Right lobe of liver (tissue), 6 donors: ENCODE measurements at places on chromosomes 12 and 14.
A peak's percentile ranks its signal among the peaks of the same experiment; 100 is the strongest.

DNA sequence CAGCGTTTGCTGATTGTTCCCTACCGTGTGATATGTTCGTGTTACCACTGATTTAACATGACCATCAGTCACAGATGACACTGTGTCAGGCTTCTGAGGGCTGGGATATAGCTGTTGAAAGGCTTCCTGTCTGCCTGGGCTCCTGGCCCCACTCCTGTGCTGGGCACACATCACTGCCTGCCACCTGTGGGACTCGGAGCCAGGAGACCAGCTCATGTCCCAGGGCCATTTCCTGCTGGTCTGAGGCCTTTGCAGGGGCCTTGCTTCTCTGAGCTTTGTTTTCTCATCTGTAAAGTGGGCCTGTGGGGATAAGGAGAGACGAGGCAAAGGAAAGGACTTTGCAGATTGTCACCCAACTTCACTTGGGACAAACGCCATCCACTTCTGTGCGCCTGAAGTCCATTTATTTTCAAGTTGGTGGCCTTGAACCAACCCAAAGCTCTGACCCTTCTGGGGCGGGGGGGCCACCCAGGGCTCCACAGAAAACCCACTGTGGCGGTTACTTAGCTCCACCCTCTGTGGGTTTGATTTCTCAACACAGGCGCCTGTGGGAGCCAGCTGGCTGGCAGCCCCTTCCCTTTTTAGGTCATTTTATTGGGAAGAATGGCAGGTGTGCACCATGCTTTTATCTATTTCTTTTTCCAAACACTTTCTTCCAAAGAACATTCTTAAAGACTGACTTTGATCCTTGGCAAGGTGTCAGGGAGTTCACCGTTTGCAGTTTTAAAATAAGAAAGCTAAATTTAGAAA, 54.1 kb downstream of the BEGAIN start:
- DNase-seq: peak; percentile 66

DNA sequence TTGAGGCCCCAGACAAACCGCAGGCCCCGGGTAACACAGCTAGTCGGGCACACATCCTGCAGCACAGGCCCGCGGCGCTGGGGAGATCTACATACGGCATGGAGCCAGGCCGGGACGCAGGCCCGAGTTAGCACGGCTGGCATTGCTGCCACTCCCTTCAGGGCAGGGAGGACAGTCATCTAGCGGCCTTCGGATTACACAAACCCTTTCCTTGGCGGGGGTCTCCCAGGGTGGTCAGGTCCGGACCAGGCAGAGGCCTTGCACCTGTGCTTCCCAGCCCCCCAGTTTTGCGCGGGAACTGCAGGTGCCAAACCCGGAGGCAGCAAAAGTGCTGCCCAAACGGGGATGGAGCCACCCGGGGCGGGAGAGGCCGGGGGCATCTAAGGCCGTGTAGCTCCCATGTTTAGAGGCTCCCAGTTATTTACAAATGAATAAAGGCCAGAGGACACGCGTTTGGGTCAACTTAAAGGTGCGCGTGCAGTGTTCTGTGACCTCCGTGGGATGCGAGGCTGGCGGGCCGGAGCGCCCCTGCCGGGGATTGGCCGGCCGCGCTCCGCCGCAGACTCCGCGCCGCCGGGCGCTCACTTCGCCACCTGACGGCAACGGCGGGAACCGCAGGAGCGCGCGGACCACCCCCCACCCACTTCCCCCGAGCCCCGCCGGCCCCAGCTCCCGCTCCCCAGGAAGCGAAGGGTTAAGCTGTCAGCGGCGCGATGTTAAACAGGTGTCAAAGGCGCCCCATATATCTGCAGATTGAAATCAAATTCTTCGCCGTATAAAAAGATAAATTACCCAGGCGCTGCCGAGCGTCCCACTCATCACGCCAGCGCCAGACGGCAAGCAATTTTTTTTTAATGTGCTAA, 18.1 kb downstream of the VSX2 start:
- no peak for DNase-seq

GRCh38 chr14:72753044-72753710, 140.7 kb downstream of the DPF3 start:
- DNase-seq: no peak

GRCh38 chr12:56193025-56193578, 3.8 kb upstream of the SMARCC2 start:
- DNase-seq: peak; percentile 46

- no peak for DNase-seq
Observed at GRCh38 chr12:10771132-10771733, 31.2 kb downstream of the TAS2R7 start.

GRCh38 chr12:109461846-109462756, 15.0 kb downstream of the KCTD10 start:
- peak; percentile 48 for DNase-seq

DNA sequence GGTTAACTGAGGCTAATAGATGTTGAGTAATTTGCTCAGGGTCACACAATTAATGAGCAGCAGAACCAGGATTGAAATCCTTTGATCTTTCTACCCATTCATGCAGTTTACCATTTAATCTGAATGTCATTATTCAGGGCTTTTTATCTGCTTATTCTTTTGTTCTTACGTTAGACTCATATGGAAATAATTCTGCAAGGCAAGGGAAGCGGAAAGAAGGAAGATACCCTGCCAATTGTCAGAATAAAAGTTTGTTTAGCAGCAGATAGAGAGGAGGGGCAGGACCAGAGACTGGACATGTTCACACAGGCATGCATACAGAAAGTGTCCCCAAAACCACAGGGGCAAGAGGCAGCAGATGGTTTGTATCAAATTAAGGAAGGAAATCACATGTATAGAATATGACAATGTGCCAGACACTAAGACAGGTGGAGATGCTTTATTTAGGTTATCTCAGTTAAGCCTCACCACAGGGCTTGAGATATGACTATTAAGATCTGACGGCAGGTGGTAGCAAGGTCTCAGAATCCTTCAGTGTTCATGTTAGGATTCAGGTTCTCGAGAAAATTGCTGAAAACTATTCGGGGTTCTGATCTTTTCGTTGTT, 29.8 kb downstream of the BRMS1L start:
- no peak for DNase-seq

DNA sequence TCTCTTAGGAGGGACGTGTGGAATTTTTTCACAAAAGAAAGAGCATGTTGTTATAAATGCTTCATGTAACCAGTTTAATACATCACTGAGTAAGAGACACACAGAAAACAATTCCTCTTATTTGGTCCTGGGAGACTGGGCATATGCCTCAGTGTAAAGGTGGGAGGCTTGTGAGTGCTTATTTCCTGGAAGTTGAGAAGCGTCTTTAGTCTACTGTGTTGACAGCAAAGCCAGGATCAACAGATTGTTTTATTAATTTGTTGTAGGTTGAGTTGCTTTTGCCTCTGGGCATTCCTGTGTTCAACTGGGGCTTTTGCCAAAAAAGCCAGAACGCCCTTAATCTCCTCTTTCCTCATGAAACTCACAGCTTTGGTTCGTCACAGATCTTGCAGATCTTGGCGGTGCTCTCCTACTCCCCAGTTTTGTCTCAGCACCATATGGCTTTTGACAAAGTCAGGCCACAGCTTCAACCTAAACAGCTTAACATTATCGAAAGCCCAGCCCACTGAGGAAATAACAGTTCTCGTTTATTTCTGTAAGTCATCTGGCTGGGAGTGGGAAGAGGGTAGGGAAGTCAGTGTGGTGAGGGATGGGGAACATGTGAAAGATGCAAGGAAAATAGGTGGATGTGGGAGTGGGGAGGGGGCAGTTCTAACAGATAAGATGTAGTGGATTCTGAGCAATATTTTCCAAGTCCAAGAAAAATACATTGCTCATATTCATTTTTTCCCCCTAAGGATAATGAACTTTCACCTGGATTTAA, 227.2 kb downstream of the DACT1 start:
- no peak for DNase-seq

- DNase-seq: no peak
Observed at GRCh38 chr14:53494587-53494986, 341.5 kb upstream of the DDHD1 start.

GRCh38 chr12:13170892-13171490, 25.5 kb upstream of the EMP1 start:
- no peak for DNase-seq

DNA sequence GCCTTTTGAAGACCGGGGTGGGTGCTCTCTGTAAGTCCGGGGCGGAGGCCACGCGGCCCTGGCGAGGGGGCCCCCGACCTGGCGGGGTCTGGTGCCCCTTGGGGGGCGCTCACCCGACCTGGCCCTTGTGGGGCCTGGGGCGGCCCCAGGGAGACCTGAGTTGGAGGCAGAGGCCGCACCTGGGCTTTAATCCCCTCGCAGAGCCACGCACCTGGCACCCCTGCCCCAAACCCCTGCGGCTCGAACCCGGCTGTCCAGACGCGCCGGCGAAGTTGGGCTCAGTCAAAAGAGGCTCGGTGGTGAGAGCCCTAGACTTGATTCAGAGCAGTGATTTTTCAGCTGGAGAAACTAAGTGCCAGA, 267 bp downstream of the CFAP251 start:
- DNase-seq: no peak

DNA sequence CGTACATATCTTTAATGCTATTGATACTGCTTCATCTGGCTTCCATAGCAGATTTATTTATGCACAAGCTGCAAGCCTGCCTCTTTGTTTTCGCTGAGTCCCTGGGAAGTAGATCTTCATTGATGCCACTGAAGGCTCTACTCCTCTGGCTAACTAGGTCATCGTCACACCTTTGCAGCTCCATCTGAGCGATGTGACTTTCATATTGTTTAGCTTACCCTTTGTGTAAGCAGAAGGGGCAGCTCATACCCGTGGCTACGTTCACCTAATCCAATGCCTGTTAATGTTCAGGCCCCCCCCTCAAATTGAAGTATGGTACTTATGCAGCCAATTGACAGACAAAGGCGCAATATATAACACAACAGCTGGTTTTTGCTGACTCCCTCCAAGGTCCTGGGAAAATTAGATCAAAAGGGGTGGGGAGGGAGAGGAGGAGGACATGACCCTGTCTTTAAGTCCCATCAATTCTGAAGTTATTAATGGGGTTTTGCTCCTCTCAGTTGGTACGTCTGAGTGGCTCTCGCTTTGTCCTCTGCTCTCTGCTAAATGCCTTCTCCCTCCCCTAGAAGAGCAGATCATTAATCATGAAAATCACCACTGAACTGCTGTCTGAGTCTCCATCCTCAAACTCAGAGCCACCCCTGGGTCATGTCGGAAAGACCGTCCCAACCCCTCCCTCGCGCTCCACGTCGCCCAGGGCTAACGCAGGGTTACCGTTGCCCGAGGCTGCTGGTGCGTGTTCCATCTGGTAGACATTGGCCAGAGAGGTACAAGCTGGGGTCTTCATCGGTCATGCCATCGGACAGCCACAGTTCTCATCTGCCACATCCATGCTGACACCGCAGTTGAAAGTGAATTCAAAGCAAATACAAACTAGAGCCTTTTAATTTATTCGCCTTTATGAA, 128.8 kb downstream of the ADGRD1 start:
- DNase-seq: peak; percentile 37

- DNase-seq: no peak
Observed at GRCh38 chr12:121022713-121023112, 6.4 kb upstream of the C12orf43 start.

- no peak for DNase-seq
Observed at GRCh38 chr14:65449647-65450046, 37.1 kb downstream of the FUT8 start.

DNA sequence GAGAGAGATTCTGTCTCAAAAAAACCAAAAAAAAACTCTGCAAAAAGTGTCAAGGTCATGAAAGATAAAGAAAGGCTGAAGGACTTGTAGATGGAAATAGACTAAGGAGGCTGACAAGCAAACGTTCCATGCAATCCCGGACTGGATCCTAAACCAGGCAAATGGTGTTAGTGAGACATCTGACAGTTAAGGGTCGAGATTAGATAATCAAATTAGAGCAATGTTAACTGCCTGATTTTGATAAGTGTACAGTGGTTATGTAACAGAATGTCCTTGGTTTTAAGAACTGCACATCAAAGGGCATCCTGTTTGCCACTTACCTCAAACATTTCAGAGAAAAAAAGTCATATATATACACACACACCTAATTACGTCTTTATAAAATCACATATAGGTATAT, 3.5 kb upstream of the RAN start:
- no peak for DNase-seq

GRCh38 chr14:22084393-22085281, 411.0 kb upstream of the OR4E1 start:
- no peak for DNase-seq

DNA sequence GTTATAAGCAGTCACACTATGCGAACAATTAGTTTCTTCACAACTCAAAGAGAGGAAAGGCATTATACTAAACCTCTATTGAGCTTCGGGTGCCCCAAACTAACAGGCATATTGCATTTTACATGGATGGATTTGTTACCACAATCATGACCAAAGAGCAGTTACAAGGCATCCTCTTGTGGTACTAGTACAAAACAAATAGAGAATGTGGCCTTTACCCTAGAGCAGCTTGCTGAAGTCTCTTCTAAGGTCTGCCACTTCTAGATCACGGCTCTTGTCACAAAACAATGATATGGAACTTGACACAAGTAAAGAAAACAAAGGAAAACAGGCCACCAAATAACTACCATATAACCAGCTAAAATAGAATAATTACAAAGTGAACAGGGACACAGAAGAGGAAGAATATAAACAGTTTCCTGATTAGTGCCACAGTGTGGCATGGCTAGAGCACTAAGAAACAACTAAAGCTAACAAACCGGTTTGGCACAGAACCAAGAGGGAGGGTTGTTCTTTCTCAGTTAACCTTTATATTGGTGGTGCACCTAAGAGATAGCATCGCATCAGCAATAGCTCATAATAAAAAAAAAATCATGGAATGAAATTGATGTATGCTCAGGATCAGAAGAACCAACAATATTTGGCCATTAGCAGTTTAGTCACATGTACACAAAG, 209.7 kb upstream of the ATP2B1 start:
- DNase-seq: no peak

DNA sequence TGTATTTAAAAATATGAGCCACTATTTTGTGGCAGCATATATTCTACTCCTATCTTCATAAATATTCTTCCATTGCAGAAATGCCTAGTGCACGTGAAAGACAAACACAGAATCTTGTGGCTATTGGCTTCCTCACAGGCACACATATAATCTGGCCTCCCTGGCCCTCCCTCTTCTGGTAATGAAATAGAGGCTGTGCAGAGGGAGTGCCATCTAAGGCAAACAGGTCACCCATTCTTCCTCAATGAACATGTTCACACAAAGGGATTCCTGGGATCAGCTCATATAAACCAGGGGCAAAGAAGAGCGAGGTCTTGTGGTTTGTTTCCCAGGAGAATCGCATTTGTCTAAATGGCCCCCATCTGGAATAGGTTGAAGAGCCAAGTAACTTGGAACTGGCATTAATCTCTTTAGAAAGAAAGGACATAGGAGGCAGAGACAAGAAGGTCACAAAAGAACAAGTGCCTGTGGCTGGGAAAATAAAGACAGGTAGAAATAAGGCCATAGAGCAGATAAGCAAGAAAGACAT, 171.6 kb upstream of the PTPRQ start:
- no peak for DNase-seq

- DNase-seq: no peak
Observed at GRCh38 chr12:64544371-64545080, 65.8 kb upstream of the RASSF3 start.

- no peak for DNase-seq
Observed at GRCh38 chr12:115880238-115880637, 397.3 kb downstream of the MED13L start.

DNA sequence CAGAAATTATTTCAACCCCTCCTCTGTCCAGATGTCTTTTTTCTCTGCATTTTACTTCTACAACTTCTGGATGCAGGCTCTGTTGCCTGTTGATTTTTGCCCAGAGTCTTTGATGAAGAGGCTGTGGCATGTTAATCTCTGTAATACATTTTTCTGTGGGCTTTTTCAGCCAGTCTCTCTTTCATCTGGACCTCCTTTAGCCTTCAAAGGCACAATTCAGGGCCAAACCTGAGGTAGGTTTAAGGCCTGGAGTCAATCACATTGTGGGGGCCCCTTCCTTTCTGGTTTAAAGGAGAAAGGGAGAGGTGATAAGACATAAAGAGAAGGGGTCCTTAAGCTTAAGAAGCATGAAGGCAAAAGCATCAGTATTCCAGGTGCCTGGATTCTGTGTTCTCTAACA, 553.7 kb downstream of the FLRT2 start:
- DNase-seq: no peak
